ENCODE measurements at places on chromosomes 7 and 10.

- DNase-seq: no peak
Observed at GRCh38 chr10:128211064-128211504, 84.9 kb upstream of the MKI67 start.

DNA sequence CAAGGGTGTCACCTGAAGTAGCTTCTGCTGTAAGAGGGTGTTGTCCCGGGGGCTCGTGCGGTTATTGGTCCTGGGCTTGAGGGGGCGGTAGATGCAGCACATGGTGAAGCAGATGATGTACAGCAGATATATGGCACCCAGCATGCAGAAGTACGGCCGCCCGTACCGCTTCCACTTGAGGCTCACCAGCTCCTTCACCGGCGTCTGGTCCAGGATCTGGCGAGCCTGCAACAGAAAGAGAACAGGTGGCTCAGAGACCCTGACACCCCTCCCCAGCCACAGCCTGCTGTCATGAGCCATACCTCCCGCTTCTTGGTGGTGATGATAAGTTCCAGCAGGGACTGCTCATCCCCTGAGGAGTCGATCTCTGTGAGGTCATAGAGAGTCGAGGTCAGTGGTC, 10.1 kb downstream of the TRPV6 start:
- DNase-seq: no peak

DNA sequence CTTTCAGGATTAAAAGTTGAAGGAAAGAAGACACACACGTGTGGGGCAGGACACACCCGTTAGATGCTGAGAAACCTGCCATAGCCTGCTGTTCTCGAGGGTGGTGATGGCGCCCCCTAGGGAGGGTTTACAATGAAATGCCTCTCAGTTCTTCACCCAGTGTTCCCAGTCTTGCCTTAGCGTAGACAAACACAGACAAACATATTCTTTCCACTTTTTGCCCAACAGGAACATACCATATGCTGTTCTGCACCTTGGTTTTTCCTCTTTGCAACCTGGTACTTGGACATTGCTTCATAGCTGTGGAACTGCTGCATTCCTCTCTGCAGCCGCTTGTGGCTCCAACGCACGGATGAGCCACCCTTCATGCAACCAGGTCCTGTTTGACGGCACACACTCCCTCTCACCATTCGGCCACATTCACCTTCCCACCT, 23.3 kb upstream of the HSPA12A start:
- peak; percentile 58 for DNase-seq

- DNase-seq: no peak
Observed at GRCh38 chr10:84593506-84593905, 265.1 kb downstream of the CCSER2 start.

DNA sequence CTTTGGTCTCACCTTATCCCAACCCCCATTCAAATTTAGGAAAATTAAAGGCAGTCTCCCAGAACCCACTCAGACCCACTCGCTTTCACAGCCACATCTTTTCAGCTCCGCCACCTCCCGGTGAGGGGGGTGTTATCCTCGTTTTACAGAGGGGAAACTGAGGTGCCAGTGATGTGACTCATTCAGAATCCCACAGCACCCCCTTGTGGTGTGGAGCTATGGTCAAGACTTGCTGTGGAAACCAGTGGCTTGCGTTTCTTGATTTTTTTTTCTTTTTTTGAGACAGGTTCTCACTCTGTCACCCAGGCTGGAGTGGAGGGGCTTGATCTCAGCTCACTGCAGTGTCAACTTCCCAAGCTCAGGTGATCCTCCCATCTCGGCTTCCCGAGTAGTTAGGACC, 27.6 kb downstream of the SLC35G1 start:
- peak; percentile 36 for DNase-seq

DNA sequence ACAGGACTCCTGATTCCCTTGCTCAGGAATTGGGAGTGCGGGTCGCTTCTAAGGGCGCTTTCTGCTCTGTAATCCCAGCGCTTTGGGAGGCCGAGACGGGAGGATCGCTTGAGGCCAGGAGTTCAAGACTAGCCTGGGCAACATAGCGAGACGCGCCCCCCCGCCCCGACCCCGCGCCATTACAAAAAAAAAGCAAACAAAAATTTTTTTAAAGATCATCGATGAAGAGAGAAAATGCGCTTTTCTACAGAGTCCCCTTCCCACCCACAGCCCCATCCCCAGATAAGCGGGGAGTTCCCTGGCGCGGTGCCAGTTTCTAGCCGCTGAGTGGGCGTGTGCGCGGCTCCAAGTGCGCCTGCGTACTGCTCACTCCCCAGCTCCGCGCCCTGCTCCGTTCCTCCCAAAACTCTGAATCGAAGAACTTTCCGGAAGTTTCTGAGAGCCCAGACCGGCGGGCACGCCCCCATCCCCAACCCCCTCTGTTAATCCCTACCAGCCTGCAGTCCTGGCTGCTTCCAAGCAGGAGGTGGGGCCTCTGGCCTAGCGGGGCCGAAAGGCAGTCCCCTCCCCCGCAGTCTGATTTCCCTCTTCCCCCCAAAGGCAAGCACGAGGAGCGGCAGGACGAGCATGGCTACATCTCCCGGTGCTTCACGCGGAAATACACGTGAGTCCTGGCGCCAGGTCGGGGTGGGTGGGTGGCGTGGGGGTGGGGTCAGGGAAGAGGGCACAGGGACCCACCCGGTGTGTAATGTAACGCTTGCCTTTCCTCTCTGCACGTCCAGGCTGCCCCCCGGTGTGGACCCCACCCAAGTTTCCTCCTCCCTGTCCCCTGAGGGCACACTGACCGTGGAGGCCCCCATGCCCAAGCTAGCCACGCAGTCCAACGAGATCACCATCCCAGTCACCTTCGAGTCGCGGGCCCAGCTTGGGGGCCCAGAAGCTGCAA, 1.0 kb downstream of the HSPB1 start:
- DNase-seq: peak; percentile 87

DNA sequence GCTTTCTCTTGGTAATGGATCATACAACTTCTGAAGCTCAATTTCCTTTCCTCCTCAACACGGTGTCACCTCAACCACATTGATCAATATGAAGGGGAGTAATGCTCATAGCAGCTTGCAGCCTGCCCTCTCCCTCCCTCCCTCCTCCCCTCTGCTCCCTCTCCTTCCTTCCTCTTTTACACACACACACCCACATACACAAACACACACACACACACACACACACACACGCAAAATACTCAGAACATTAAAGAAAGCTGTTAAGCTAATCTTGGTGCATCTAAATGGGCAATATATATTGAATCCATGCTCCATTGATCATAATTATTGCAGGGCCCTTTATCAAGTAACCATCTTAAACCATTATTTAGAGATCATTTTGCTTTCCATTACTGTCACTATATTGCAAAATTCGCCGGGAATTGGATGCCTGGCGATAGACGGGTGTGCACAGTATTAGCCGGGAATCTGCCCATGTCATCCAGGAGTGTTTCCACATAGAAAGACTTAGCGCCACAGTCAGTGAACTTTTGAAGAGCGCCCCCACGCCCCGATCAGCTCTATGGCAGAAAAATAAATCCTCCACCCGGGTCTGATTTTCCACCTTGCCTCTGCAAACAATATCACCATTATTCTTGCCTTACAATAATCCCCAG, 122.0 kb downstream of the PRLHR start:
- DNase-seq: no peak

GRCh38 chr7:2065528-2065927, 167.2 kb downstream of the MAD1L1 start:
- no peak for DNase-seq

- DNase-seq: no peak
Observed at GRCh38 chr7:30911561-30911969, at the start of gene AQP1. TSS of gene AQP1 (plus strand) at chr7:30911853. CDS start at chr7:30911910, 57 bp downstream.

GRCh38 chr10:114545071-114545470, 113.0 kb downstream of the ABLIM1 start:
- no peak for DNase-seq

DNA sequence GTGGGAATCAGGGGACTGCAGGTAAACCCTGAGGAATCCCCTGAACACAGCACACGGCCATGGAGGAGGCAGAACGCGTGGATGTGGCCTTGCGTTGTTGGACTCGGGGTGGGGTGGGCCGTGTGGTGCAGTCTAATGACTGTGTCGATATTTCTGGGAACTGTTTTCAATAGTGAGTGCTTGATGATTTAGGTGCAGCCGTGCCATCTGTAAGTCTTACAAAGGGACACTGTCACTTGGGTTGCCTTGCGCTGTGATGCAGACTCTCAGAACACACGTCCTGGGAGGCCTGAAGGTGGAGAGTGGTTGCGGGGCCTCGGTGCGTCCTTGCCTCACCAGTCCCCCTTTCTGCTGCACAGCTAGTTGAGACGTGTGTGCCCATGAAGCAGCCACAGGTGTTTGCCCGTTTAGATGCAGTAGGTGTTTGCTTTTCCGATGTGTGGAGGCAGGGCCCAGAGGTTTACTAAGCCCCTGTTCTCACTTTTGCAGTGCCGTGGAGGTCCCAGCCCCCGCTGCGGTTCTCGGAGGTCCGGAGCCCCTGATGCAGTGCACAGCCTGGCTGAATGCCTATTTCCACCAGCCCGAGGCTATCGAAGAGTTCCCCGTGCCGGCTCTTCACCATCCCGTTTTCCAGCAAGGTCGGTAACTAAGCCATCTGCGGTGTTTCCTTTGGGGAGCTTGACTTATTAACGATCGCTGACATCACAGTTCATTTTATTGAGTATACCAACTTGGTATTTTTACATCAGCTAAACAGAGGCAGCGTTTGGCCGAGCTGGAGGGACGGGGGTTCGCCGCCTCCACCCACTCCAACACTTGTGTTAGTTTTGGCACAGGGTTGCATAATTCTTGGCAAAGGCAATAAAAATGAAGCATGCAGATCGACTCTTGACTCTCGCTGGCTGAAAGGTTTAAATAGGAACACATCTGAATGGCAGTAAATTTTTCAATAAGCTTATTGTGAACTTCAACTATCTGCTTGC, 240.7 kb downstream of the MGMT start:
- DNase-seq: no peak

DNA sequence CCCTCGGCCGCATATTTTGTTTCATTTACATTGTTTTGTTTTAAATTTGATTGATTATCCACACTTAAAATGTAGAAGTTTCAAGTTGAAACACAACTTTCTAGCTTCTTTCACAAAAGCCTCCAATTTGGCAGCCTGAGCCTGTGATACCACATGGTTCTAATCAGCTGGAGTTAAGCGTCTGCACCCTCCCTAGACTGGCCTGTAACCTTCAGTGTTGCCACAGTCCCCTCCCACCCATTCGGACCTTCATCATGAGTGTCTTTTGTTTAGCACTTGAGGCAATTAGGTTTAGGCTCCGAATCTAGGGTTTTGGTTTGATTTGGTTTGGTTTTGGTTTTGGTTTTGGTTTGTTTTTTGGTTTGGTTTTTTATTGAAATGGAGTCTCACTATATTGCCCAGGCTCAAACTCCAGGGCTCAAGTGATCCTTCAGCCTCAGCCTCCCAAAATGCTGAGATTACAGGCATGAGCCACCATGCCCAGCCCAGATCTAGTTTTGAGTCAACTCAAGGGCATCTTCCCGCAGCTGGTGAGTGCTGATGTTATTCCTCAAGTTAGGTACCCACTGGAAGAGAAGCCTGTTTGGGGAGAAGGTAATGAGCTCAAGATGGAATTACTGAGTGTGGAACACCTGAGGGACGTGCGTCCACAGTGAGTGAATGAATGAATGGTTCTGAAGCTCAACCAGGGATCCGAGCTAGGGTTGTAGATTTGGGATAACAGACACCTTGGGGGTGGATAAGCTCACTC, 201.4 kb downstream of the HECW1 start:
- no peak for DNase-seq

Data from activated CD4-positive, alpha-beta memory T cell treated with anti-CD3 and anti-CD28 coated beads for 36 hours (primary cell).